Activated CD8-positive, alpha-beta T cell treated with anti-CD3 and anti-CD28 coated beads for 36 hours (primary cell): ENCODE measurements at places on chromosomes 1 and 21. TPM values are rescaled to one million over a fixed set of nuclear protein-coding genes. Genes with fewer than 3 reads are reported as not detected.
A peak's percentile ranks its signal among the peaks of the same experiment; 100 is the strongest.

DNA sequence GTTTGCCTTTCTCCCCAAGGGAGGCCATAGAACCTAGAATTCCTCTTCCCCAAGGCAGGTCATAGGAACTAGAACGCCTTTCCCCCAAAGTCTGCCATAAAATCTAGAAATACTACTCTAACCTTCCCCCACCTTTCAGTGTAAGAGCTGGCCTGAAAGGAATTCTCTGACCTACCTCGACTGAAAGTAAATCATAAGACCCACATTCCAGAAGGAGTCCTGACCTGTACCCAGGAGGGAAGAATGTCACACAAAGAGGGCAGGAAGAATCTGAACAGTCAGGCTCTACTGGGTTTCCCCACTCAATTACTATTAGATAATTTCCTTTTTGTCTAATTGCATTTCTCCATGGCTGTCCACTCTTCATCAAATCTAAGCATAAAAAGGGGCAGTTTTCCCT lies 5.7 kb upstream of the ATG4C start:
- H3K4me3 ChIP-seq = no peak overlapping the region
- no peaks in the 10 kb centered on the region for H3K36me3 ChIP-seq
- no peak overlapping the region for H3K27ac ChIP-seq
- no peaks in the 10 kb centered on the region for H3K4me1 ChIP-seq
- peaks cover 10% of the 10 kb centered on the region for H3K27me3 ChIP-seq
- DNase-seq = no peak

DNA sequence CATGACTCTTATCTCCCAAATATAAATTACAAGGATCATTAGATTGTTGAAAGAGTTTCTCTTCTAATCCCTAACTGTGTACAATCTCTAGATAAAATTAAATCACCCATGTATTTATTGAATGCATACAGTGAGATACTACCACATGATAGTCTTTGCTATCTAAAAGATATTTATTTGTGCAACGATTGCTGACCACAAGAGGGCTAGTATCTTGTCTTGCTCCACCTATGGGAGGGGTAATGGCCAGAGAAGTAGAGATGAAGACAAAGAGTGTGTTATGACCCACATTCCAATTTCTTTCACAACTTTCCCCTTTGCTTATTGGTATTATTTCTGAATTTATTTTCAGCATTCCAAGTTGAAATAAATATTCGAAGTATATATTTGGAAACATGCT lies 13.7 kb downstream of the PYHIN1 start:
- H3K27me3 ChIP-seq = peaks cover 6% of the 10 kb centered on the region
- H3K36me3 ChIP-seq = peaks cover 21% of the 10 kb centered on the region
- no peak overlapping the region for H3K4me3 ChIP-seq
- no peak overlapping the region for H3K27ac ChIP-seq

DNA sequence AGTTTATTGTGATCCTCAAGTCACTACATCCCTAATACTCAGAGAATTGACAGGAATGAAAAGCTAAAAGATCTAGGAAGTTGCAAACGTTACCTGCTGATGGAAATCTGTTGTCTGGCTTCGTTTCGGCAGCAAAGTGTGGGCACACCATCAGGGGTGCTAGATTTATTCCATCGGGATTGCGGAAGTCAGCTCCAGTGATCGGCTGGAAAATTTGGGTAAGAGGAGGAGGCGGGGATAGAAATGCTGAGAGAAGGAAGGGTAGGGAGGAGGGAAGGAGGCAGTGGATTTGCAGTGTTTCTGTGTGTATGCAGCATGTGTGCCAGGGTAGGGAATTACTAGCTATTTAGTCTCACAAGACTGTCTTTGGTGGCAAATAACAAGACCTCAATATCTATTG lies at the start of gene CTSK:
Gene CTSK (minus strand): TSS at position 140 of the 400 bp plus-strand sequence. CDS start 1,455 bp downstream, outside the sequence.
- DNase-seq = no peak
- no peak within 1 kb of the TSS for H3K4me3 ChIP-seq
- H3K36me3 ChIP-seq = peaks cover 3% of the 10 kb centered on the region
- H3K27ac ChIP-seq = no peak within 1 kb of the TSS

DNA sequence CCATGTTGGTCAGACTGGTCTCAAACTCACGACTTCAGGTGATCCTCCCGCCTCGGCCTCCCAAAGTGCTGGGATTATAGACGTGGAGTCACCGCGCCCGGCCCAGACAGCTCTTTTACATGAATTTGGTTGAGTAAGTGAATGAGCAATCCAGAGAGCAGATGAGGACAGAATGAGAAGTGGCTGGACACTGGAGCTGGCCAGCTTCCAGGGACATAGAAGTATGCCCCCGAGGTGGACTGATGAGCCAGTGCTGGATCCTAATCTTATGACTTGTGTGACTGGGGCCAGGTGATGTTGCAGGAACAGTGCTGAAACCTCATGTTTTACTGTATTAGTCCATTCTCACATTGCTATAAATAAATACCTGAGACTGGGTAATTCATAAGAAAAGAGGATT lies 35.9 kb upstream of the KANK4 start:
- no peak overlapping the region for H3K27ac ChIP-seq
- H3K36me3 ChIP-seq = no peaks in the 10 kb centered on the region
- H3K4me1 ChIP-seq = no peaks in the 10 kb centered on the region
- H3K4me3 ChIP-seq = no peak overlapping the region

COL9A2 gene
- total RNA-seq = 5.4 TPM

DNA sequence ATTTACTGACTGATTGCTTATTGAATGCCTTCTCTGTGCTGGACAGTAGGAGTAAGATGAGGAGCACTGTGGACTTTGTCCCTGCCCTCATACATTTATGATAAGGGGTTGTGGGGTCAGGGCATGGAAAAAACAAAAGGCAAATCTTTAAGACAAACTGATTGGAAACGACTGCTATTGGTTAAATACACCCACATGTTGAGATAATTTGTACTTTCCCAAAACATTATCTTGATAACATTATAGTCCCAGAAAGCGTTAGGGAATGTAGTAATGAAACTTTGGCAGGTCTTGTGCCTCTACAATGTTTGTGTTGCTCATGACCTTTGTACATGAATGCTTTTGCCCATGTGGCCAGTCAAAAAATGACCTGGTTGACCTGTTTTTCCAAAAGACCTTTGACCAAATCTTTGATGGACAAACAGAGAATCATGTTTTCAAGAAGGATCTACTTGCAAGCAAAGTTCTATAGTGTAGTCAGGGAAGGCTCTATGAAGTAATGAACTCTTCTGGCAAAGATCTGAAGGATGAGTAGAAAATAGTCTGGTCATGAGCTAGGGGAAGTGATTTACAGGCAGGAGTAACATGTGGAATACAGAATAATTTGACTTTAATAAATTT lies 50.9 kb downstream of the LEPR start:
- no peak overlapping the region for H3K27ac ChIP-seq
- no peaks in the 10 kb centered on the region for H3K27me3 ChIP-seq
- H3K4me3 ChIP-seq = no peak overlapping the region
- no peak for DNase-seq

- H3K27me3 ChIP-seq = no peaks in the 10 kb centered on the region
- H3K27ac ChIP-seq = no peak overlapping the region
- no peak for DNase-seq
- H3K4me3 ChIP-seq = no peak overlapping the region
- H3K36me3 ChIP-seq = peaks cover 69% of the 10 kb centered on the region
Observed at GRCh38 chr1:171790318-171790717, 8.9 kb downstream of the METTL13 start.

- no peaks in the 10 kb centered on the region for H3K27me3 ChIP-seq
- H3K27ac ChIP-seq = no peak overlapping the region
- no peak overlapping the region for H3K4me3 ChIP-seq
- H3K36me3 ChIP-seq = no peaks in the 10 kb centered on the region
- peaks cover 30% of the 10 kb centered on the region for H3K4me1 ChIP-seq
- DNase-seq = peak; percentile 35
Observed at GRCh38 chr1:154726443-154726842, 118.5 kb upstream of the ADAR start.

GRCh38 chr1:8814865-8815264 lies 2.6 kb downstream of the RERE start:
- no peak overlapping the region for H3K4me3 ChIP-seq
- no peak overlapping the region for H3K27ac ChIP-seq
- peaks cover 53% of the 10 kb centered on the region for H3K4me1 ChIP-seq
- no peak for DNase-seq

ANGPTL3 gene
- not detected for total RNA-seq

DNA sequence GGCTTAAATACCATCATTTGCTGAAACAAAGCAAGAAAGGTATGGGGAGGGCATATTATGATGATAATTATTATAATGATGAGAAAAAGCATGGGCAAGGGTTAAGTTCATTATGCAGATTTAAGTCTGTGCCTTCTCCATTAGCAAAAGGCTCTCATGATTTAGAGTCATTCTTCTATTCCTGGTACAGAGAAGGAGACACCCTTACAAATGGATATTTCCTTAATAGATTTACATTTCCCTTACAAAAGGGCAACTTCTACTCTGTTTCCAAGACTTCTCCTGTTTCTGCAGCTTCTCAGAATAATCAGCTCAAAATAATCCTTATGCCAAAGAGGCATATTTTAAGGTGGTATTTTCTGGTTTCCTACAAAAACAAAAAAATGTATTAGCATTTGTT lies 121.1 kb upstream of the CAMK1G start:
- DNase-seq = no peak
- H3K27me3 ChIP-seq = peaks cover 15% of the 10 kb centered on the region
- H3K36me3 ChIP-seq = no peaks in the 10 kb centered on the region
- H3K4me3 ChIP-seq = no peak overlapping the region
